ENCODE measurements at places on chromosomes 4 and X. TPM values are rescaled to one million over a fixed set of nuclear protein-coding genes. Genes with fewer than 3 reads are reported as not detected.

EPHA5 gene
- 3.9 TPM for total RNA-seq

MAGEA2B gene
- total RNA-seq = not detected

LEF1 gene
- total RNA-seq = not detected

FSTL5 gene
- total RNA-seq = not detected

SRP72 gene
- 66.4 TPM for total RNA-seq

CCDC120 gene
- 0.98 TPM for total RNA-seq

GAGE2A gene
- not detected for total RNA-seq

SPANXC gene
- not detected for total RNA-seq

L1CAM gene
- total RNA-seq = 4.6 TPM

CEP44 gene
- total RNA-seq = 11.5 TPM

ANOS1 gene
- 18.8 TPM for total RNA-seq

RENBP gene
- 7.6 TPM for total RNA-seq

F11 gene
- total RNA-seq = not detected

TBC1D8B gene
- total RNA-seq = 32.2 TPM

TNIP3 gene
- total RNA-seq = 0.26 TPM

JAKMIP1 gene
- not detected for total RNA-seq

ASB5 gene
- total RNA-seq = 2.2 TPM
